Activated T-cell treated with anti-CD3 and anti-CD28 coated beads, Interleukin-2, amount 50 U/mL, for 48 hours (primary cell): ENCODE measurements at places on chromosomes 5 and 9.

- DNase-seq, result no peak
These were observed 14.0 kb upstream of the GSN start for GRCh38 chr9:121253821-121254501.

- DNase-seq, result peak; percentile 53
These were observed 311.4 kb downstream of the TLE4 start for GRCh38 chr9:79883073-79883645.

- no peak for DNase-seq
These were observed 74.0 kb downstream of the GCNT4 start for GRCh38 chr5:74978345-74978744.

DNA sequence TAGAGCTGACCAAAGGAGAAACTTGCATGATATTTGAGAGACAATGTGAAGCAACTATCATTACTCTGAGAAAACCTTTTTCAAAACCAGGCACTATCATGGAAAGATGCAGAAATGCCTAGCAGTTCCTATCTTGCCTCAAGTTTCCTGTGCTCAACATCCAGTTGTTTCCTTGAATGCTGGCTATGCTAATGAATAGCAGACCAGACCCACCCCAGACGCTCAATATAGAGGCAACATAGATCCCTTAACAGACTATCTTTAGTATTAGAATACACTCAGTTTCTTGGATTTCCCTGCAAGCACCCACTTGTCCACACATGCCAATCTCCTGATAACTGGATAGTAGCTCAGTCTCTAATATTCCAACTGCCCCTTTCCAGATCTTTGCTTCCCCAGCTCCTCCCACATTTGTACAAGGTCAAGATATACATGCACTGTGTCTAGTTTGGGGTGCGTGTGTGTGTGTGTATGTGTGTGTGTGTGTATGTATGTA lies 93.3 kb upstream of the PCSK5 start:
- no peak for DNase-seq

DNA sequence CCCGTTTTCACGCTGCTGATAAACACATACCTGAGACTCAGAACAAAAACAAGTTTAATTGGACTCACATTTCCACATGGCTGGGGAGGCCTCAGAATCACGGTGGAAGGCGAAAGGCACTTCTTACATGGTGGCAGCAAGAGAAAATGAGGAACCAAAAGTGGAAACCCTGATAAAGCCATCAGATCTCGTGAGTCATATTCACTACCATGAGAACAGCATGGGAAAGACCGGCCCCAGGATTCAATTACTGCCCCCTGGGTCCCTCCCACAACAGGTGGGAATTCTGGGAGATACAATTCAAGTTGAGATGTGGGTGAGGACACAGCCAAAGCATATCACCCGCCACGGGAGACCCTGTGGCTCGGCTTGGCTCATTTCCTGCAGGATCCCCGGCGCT lies 20.2 kb downstream of the EXD3 start:
- no peak for DNase-seq

- DNase-seq, result no peak
These were observed 2.0 kb downstream of the RORB start for GRCh38 chr9:74499111-74499601.

DNA sequence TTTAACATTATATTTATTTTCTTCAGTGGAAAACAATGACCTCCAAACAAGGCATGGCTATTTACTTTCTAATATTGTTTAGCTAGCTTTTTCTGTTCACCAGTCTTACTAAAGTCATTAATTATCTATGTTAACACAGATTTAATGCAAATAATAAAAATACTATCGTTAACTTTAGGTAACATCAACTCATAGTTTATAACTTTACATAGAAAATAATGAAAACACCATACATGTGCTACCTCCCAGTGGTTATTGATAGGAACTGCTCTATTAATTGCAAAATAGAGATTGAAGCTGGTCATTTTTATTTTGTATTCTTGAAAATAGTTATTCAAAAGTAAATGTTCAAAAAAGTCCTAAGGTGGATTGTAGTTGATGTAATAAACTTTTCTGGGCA lies 78.3 kb upstream of the HCN1 start:
- no peak for DNase-seq

DNA sequence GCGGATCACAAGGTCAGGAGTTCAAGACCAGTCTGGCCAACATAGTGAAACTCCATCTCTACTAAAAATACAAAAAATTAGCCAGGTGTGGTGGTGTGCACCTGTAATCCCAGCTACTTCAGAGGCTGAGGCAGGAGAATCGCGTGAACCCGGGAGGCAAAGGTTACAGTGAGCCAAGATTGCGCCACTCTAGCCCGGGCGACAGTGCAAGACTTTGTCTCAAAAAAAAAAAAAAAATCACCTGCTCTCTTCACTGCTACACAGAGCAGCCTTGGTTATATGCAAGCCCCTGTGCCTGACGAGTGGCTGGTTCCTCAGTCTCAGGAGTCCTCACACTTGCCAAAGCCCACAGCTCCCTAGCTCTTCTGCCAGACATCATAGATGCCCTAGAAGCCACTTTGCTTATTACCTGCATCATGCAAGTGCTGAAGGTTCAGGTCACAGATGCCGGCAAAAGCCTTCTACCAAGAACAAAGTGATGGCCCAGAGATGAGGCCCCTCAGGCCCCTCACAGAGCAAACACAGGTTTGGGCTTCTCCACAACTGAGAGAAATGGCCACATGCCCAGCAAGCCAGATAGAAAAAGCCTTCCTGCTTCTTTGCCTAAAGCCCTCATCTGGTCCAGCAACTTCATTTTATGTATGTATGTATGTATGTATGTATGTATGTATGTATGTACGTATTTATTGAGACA lies 176.4 kb downstream of the AUH start:
- DNase-seq, result peak; percentile 21

GRCh38 chr5:11130131-11130530 lies 369.1 kb upstream of the DAP start:
- no peak for DNase-seq

GRCh38 chr5:105088961-105089360 lies 1526.4 kb upstream of the NUDT12 start:
- DNase-seq, result no peak

GRCh38 chr9:127207734-127208410 lies 56.7 kb upstream of the GARNL3 start:
- no peak for DNase-seq

DNA sequence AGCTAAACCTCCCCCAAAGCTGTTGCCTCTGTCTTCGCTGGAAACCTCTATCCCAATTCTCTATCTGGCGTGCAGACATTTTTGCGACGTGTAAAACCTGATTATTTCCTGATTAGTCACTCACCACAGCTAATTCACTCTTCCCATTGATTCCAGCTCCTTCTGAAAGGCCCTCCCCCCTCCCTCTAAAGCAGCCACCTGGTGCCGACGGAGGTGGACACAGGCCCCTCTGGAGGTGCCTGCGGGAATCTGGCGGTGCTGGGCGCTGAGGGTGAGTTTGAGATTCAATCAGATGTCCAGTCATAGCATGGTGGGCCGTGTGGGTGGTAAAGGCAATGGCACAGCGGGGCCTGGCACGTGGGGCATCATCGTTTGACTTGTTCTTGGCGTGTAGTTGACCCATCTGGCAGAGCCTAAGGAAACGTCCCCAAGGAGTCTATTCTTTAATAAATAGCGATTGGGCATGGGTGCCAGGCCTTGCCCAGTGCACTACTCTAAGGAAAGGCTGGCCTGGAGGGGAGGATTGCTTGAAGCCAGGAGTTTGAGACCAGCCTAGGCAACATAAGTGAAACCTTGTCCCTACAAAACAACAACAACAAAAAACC lies 271.1 kb upstream of the MVB12B start:
- DNase-seq, result no peak

DNA sequence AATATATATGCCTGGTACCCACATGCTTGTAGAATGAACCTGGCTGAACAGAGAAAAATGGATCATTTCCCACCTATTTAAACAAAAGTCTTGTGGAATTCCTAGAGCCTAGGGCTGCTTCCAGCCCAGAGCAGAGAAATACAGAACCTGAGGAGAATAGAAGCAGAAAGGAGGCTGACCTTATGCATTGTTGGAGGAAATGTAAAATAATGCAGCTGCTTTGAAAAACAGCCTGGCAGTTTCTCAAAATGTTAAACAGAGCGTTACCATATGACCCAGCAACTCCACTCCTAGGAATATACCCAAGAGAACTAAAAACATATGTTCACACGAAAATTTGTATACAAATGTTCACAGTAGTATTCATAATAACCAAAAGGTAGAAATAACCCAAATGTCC lies 15.1 kb downstream of the MAPKAP1 start:
- no peak for DNase-seq

DNA sequence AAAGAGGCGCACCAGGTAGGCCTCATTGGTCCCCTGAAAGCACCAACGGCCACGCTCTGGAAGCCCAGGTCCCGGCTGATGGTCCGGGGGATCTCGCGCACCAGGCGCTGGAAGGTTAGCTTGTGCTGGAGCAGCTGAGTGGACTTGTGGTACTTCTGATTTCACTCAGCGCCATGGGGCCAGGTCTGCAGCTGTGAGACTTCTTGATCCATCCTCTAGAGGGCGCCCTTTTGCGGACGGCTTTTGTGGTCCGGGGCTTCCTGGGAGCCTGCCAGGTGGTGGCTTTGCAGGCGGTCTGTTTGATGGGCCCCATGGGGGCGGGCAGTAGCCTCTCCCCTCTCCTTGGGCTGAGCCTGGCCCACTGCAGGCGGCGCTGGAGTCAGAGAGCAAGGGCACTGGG lies 10.4 kb downstream of the TAF11L12 start:
- no peak for DNase-seq

GRCh38 chr5:154972476-154973080 lies 31.7 kb downstream of the MRPL22 start:
- DNase-seq, result no peak

DNA sequence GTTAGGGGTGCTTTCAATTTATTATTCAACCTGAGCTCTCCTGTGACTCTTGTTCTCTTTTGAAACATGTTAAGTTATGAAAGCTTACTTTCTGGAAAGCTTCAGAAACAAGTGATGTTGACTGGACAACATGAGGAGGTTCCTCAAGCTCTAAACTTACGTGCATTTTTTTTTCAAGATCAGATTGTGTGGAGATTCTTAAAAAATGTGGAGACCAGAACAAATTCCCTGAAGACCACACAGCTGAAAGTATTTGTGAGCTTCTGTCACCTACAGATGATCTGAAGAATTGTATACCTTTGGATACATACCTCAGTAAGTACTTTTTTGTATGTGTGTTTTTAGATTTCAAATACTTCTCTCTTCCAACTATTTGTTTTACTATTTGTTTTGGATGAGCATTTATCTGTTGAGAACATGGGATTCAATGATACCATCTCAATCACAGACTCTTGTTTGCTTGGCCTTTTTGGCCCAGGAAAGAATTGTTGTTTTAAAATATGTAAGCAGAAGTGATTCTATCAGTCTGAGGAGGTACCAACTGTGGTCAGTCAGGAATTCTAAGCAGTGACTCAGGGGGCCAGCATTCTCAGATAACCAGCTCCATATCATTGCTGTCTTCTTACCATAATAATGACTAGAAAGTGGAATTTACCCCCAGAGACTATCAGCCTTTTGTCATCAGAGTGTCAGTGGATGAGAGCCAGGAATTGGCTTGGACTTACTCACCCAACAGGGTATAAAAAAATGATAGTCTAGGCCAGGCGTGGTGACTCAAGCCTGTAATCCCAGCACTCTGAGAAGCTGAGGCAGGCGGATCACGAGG lies 34.4 kb upstream of the GLIPR2 start:
- no peak for DNase-seq

- no peak for DNase-seq
These were observed 10.4 kb upstream of the SLC45A2 start for GRCh38 chr5:33994845-33995244.

GRCh38 chr5:170097934-170098333 lies 7.8 kb upstream of the FOXI1 start:
- no peak for DNase-seq

DNA sequence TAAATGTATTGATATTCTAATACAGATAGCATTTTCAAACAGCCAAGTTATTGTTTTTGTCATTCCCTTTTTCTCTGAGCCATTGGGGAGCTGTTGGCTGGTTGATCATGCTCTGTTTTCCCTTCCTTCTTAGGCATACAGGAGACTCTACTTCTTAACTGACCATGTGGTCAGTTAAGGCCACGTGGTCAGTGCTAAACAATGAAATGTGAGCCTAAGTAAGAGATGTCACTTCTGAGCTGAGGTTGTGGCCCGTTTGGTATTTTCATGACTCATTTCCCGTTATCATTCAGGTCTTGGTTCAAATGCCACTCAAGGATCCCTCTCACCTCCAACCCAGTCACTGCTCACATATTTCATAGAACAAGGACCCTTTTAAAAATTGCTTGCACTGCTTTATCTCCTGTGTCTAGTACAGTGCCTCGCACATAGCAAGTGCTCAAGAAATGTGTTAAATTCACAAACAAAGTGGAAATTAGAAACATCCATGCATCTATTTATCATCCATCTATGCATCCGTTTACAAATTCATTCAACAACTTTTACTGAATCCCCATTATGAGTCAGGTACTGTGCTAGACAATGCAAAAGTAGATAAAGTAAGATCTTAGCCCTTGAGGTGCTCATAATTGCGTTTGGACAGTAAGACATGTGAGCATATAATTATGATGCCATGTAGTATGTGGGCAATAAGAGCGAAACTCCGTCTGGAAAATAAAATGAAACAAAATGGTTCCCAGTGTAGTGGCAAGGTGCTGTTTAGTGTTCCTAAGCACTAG lies 50.7 kb downstream of the ARRDC3 start:
- peak; percentile 35 for DNase-seq

DNA sequence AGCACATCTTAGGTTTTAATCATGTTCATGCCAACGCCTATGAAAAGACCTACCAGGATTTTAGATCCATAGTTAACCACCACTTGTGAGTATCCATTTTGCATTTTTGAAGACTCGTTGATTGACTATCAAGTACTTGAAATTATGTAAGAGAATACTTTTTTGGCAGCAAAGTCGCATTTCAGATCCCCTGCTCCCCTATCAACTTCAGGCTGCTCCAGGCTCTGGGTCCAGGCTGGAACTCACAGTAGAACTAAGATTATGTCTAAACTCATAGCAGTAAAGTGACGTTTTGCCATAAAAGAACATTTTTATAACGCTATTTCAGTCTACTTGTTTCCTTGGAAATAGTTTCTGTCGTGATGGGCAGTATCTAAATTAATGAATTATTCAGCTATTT lies 267.7 kb downstream of the FANCC start:
- no peak for DNase-seq

- no peak for DNase-seq
These were observed 5.2 kb upstream of the GCNT4 start for GRCh38 chr5:75057561-75057960.
